AG09319 (cell line): ENCODE measurements at places on chromosomes 7 and 10.

GRCh38 chr7:96426027-96426426, 104.1 kb upstream of the SLC25A13 start:
- DNase-seq, result no peak

DNA sequence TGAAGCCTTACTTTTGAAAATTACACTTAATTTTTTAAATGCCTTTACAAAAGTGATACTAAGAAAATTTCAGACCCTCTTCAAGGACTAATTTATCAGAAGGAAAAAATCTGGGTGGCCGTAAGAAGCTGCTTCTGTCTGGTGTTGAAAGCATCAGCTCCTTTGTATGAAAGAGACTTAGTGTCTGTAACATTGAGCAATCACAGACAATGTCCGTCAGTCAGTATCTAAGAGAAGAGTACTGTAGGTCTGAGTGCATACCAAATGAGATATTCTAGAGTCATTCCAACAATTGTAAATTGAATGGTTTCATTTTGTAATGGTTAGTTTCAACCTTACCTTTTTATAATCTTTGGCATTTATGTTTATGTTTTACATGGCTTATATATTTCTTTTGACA, 11.1 kb upstream of the MDFIC start:
- no peak for DNase-seq

GRCh38 chr7:79494046-79494445, 40.6 kb upstream of the MAGI2 start:
- no peak for DNase-seq

- DNase-seq, result no peak
Observed at GRCh38 chr10:104308439-104308903, 29.8 kb downstream of the ITPRIP start.

DNA sequence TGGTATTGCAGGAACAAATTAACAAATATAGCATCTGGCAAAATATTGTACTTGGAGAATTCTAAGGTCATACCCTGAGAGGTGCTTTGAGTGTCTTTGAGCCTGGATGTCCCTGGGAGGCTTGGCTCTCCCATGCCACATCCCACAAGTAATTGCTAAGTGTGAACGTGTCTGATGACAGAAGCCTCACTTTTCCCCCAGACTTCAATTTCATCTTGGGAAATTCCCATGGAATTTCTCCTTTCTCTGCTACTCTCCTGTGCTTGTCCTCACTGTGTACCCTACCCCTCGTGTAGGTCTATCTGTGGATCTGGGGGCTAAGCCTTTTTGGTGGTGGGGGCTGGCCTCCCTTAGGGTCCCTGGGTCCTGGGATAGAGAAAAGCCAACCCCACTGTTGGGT, 293.3 kb downstream of the TCF7L2 start:
- no peak for DNase-seq
